ENCODE measurements at places on chromosomes 5 and 9.

DNA sequence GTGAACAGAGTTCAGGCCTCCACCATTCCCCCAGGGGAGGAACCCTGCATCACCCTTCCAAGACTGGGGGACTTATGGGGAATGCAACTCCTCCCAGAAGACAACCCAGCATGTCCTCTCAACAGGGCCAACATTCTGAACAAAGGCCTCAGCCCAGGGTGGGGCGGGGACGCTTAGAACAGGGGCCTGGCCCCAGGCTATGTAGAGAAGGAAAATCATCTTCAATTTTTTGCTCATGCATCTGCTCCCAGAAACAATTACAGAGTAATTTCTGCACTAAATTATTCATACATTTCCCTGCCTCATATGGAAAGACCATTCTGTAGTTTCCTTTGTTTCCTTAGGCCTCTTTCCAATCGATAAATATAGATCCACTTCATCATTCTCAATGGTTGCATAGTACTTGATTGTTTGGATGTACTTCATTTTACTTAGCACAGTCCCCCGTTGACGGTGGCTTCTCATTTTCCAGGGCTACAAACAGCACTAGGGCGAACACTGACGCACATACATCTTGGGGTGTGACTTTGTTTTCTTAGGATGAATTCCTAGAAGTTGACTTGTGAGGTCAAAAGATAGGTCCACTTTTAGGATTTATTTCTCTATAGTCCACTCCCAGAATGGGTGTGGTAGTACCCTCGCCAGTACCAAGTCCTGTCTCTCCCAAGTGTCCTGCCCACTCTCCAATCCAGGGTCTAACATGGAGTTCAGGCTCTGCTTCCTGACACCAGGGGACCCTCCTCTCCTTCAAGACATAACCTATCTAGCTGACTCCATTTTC, 27.2 kb upstream of the SMU1 start:
- no peak for DNase-seq

- no peak for DNase-seq
Observed at GRCh38 chr9:89882930-89883361, 278.1 kb downstream of the GADD45G start.

DNA sequence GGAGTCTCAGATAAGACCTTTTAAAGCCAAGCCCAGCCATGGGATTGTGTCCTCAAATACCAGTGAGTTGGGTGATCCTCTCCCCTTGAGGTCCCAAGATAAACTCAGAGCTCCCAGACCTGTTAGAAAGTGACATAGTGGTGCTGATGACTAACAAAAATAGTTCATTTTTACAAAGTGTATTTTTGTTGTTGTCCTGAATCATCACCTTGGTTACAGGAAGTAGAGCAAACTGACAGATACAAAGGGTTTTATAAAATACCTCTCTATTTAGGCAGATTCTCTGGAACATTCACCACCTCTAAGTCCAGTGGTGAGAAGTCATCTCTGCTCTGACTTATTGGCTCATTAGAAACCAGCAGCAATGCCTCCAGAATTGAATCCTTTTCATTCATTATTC, 259.3 kb downstream of the CEMIP2 start:
- DNase-seq = no peak

- DNase-seq = no peak
Observed at GRCh38 chr5:113759505-113759904, 246.0 kb downstream of the YTHDC2 start.

DNA sequence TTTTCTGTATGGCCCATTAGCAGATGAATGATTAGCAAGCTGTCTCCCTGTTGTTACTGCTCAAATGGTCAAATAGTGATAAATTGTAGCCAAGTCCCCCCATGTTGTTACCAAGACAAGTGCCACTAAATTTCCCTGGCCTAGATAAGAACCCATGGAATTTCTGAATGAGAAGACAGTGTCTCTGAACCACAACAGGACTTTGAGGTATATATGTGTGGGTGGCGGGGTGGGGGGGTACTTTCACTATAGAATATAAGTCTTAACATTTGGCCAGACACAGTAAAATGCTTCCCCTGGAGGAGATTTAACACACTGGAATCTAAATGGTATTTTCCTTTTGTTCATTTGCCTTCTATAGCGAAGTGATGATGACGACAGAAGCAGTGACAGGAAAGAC, 28.7 kb downstream of the XPA start:
- no peak for DNase-seq

DNA sequence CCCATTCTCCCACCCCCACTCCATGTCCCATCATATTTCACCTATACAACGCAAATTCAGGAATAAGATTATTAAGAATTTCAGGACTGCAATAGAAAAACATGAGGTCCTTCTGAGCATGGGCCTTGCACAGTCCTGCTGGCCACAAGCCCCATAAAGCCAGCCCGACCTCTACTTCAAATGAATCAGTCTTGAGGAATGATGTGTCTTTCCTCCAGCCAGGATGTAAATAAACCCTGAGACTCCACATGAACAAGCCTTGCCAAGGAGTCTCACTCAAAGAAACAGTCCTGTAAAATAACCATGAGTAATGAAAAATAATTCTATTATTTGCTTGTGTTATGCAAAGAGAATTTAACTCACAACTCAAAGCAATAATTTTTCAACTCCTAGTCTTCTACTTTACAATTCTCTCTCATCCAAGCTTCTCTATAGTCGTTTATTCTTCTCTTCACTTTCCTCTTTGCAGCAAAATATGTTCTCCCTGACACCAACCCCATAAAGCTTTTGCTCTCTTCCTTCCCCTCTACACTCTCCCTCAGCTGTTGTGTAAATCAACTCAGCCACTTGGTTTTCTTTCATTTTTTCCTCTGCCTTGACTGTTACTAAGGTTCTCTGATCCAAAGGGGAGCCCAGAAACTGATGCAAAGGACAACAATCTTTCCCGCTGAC, 140.1 kb upstream of the MOCS2 start:
- DNase-seq = peak; percentile 95

DNA sequence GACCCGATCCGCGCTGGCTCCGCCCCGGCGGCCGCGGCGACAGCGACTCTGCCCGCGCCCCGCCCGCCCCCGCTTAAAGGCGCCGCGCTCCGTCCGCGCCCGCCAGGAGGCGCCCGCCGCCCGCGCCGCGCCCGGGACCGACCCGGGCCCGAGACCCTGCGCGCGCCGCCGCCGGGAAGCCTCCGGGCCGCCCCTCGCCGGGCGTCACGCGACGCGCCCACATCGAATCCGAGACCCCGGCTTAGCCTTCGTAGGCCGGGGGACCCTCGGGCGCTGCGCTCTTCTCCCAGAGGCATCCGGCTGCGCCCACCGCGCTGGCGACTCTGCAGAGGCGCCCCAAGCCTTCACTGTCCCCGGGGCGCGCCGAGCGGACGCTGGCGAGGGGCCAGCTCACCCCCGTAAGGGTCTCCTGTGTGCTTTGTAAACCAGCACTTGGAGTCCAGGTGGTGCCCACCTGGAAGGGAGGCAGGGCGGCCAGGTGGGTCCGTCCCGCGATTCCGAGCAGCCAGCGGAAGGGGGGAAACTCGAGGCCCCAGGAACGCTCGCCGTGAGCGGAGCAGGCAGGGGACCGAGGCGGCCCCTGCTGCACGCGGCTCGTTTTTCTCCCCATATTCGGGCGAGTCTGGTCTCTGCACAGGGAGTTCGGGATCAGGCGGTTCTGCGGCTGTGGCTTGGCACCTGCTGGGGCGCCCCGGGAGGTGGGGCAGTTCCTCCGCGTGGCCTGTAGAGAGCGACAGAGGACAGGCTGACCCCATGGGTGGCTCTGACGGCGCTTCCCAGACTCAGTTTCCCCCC, 423 bp upstream of the ABCA2 start:
- no peak for DNase-seq

DNA sequence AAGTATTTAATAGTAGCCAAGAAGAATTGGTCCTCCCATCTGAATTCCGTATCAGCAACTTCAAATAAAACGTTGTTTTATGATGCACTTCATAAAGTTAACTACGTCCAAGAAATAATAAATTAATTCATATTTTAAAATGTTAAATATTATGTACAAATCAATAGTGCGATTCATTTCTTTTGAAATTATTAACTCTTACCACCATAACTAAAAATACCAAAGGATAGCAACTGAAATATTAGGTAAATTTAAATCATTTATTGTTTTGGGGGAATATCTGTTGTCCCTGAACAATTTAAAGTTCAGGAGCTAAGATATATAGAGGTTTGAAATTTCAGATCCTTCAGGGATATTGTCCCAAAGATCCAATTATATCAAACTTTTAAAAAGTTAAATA, at the start of gene OR2K2:
Gene OR2K2, minus strand, starts transcription at position 101 of the 400 bp plus-strand sequence. CDS start 1,791 bp downstream, outside the sequence.
- DNase-seq = no peak

DNA sequence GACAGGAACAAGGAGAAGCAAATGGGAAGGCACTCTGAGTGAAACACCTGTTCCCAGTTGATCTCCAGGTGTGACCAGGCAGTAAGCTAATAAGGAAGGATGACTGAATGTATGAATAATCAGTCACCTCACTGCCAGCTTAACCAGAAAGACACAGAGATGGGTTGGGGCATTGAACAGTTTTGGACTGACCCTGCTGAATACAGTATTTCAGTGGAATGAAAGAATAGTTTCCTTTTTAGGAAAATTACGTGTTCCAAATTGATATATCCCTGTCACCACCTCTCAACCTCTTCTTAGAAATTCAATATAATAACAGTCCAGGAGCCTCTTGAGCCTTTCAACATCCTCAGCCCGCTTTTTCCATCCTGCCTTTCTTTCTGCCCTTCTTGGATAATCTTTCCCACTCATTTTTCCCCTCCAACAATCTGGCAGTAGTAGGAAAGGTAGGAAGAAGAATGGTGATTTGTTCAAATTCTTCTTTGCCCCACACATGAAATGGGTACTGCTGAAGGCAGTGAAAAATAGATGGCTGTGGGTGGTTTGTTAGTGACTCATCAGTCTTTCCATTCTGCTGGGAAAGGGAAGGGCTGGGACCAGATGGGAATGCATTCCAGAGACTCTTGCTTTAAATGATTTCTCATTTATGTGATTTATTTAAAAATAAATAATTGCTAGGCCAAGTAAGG, 117.9 kb downstream of the ZSWIM6 start:
- DNase-seq = peak; percentile 88

GRCh38 chr5:10590226-10590999, 26.5 kb downstream of the ANKRD33B start:
- peak; percentile 50 for DNase-seq
